Suppressor macrophage treated with lipopolysaccharide for 1 hour (primary cell): ENCODE measurements at places on chromosomes 11 and 22.

DNA sequence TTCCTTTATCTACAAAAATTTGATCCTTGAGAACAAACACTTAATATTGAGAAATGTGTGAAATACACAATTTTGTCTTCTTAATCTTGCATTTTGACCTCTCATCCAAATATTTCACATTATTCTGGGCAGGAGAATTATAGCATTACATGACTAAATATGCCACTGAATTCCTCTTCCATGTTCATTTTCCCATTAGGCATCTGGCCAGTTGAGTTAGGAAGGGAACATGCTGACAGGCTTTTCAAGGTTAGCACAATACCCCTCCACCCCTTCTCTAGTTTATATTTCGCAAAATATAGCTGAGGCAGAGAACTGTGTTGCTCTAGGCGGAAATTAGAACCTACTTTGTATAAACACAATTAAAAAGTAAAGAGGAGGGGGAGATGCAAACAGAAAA, 271.7 kb upstream of the ZC3H12C start:
- no peak for DNase-seq

GRCh38 chr11:121596195-121597155, 143.7 kb upstream of the SORL1-AS1 start:
- no peak for DNase-seq

DNA sequence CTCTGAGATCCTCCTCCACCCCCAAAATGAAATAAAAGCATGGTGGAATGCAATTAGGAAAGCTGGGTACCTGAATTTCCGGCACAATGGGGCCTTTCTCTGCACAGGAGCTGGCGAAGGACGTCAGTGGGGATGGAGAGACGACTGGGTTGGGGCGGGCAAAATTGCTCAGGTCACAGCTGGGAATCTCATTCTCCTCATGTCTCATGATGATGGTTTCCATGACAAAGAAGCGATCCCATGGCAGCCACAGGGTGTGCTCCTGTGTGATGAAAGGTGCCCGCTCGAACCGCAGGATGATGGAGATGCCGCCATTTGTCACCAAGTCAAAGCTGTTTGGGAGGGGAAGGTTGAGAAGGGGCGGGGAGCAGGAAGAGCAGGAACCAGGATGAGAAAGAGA, 157.6 kb upstream of the NARS2 start:
- no peak for DNase-seq

GRCh38 chr11:70735976-70736375, 337.6 kb downstream of the CTTN start:
- no peak for DNase-seq

- no peak for DNase-seq
Measured at GRCh38 chr11:105108247-105108646, 31.3 kb downstream of the CARD18 start.

DNA sequence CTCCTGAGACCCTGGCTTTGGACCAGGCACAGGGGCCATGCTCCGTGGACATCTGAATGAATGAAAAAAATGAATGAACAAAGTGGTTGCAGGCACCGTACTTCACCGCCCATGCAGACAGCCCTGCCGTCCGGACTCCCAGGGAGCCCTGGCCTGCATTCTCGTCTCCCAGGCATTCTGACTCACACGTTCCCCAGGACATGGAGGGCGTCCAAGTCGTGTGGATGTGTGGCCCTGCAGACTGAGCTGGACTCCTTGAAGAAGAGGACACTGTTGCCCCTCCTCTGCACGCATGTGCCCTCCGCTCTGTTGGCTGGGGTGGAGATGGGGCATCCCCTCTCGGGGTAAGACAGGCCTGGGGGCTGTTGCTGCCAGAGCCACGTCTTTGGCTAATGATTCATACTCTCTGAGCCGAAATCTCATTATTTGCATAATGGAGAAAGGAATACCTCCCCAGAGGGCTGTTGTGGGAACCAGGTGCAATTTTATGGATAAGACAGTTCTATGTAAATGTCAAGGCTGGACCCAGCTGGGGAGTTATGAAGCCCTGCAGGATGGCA, 49.7 kb downstream of the RTL6 start:
- no peak for DNase-seq

- DNase-seq: no peak
Measured at GRCh38 chr11:88469561-88470225, 132.2 kb upstream of the CTSC start.

DNA sequence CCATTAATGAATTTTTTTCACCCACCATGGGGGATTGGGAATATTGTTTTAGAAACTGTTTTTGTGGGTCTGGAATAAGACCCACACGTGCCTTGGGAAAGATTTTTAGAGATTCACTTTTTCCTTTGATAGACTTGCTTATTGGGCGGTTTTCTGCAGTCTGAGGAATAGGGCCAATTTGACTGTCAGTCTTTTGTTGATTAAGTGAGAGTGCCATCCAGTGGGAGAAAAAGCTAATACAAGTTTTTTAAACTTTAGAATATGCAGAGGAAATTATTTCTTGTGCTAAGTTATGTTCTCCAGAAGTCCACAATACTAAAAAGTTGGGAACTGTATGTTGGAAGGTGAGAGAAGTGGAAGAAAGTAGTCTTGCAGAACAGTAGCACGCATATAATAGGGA, 56.1 kb downstream of the PRMT3 start:
- peak; percentile 25 for DNase-seq

GRCh38 chr11:61814247-61814957, 2.4 kb downstream of the FADS1 start:
- DNase-seq: peak; percentile 64

- no peak for DNase-seq
Measured at GRCh38 chr22:37157516-37158285, 8.0 kb upstream of the IL2RB start.

GRCh38 chr11:132056689-132057088, 686.3 kb downstream of the NTM start:
- DNase-seq: peak; percentile 79

- DNase-seq: peak; percentile 87
Measured at GRCh38 chr11:124920870-124921609, 2.0 kb downstream of the HEPN1 start.

GRCh38 chr11:95734009-95734572, 55.5 kb downstream of the FAM76B start:
- no peak for DNase-seq

- no peak for DNase-seq
Measured at GRCh38 chr22:47484960-47485569, 722.6 kb downstream of the TBC1D22A start.

GRCh38 chr11:62108017-62108750, 15.6 kb upstream of the INCENP start:
- DNase-seq: peak; percentile 82

DNA sequence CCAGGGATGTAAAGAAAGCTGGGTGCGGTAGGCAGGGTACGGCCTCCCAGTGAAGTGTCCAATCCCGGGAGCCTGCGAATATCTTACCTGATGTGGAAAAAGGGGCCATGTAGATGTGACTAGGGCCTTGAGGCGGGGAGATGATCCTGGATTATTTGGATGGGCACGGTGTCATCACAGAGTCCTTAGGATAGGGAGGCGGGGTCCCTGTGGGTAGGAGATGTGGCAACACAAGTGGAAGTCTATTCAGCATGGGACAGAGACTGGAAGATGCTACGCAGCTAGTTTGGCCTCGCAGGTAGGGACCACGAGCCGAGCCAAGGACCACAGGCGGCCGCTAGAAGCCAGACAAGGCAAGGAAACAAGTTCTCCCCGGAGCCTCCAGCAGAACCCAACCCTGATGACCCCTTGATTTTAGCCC, 46.4 kb upstream of the SHANK2 start:
- no peak for DNase-seq

GRCh38 chr11:36065436-36065835, 121.6 kb downstream of the LDLRAD3 start:
- no peak for DNase-seq

DNA sequence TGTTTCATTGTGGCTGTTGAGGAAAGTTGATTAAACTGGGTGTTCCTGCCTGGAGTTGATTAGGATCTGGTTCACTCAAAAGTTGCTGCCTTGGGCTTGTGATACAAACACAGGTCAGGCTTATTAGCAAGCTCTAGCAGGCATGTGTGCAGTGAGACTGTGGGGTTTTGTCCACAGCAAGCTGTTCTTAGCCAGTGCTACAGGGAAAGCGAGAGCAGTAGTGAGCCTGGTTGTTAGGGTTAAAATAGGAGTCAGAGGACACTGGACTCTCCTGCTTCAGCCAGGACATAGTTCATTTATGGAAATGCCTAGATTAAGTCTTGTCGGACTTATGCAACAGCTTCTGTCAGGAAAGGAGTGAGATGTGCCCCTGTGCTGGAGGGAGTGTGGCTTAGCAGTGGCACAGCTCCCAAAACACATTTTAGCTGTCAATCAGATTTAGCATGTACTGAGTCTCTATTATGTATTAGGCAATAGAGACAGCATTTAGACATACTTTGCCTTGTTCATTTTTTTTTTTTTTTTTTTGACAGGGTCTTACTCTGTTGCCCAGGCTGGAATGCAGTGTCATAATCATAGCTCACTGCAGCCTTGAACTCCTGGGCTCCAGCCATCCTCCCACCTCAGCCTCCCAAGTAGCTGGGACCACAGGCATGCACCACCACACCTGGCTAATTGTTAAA, 8.7 kb downstream of the SNRPD3 start:
- no peak for DNase-seq

GRCh38 chr11:5891216-5891800, 1.7 kb upstream of the OR52E5 start:
- DNase-seq: peak; percentile 13

DNA sequence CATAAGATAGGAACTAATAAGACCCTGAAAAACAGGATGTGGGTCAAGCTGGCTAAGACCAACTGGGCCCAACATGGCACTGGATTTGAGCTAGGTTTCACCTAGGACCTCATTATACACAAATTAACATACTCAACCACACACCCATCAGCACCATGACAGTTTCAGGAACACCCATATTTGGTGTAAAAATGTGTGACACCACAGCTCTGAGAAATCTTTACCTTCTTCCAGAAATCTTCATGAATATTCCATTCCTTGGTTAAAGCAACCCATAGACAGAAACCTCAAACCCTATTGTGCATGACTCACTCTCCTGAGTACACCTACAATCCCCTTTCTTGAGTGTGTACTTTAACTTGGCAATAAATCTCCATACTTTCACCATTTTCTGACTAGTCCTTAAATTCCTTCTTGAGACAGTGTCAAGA, 378.8 kb downstream of the DYNC2H1 start:
- DNase-seq: no peak

- DNase-seq: no peak
Measured at GRCh38 chr11:116439361-116439677, 333.5 kb downstream of the BUD13 start.

DNA sequence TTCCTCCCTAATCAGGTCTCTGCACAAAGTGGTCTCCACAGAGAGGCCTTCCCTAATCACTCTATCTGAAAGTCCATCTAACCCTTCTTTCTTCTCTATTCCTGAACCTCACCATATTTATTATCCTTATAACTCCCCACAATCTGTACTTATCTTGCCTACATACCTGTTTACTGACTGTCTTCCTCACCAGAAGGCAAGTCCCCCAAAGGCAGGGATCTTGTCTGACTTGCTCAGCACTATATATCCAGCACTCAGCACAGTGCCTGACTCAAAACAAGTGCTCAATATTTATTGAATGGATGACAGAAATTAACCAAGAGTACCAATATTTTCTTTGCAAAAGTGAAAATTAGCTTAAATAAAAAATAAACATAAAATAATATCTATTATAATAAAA, 5.5 kb downstream of the DCUN1D5 start:
- DNase-seq: no peak

GRCh38 chr22:17744430-17744829, 29.8 kb downstream of the BID start:
- DNase-seq: no peak

DNA sequence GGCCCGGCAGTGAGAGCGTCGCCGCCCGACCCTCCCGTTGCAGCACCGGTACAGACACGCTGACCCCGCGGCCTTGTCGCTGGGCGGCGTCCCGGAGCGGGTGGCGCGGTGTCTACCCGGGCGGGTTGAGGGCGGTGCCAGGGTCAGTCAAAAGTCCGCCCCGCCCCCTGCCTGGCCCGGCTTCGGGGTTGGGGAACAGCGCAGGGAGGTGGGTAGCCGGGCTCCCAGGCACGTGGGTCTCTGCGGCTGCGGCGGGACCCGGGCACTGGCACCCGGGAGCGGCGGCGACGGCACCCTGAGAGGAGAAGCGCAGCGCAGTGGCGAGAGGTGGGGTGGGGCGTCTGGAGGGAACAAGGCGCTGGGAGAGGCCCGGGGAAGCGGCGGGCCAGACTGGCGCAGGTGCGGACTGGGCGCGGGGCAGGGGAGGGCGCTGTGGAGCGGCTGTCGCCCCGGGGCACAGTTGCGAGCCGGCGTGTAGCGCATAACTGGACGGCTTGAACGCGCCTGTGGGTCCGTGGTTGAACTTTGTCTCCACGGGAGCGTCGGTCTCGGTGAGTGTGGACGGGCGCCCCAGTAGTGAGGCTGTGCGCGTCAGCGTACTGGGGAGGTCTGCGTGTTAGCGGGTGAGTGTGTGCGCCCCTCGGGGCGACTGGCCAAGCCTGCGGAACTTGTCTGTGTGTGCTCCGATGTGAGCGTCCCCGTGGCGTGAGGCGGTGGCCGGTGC, at the start of gene P2RY2:
Gene P2RY2 (plus strand): TSS at position 176 of the 724 bp plus-strand sequence. CDS start 15,879 bp downstream, outside the sequence.
- peak; percentile 75 for DNase-seq

DNA sequence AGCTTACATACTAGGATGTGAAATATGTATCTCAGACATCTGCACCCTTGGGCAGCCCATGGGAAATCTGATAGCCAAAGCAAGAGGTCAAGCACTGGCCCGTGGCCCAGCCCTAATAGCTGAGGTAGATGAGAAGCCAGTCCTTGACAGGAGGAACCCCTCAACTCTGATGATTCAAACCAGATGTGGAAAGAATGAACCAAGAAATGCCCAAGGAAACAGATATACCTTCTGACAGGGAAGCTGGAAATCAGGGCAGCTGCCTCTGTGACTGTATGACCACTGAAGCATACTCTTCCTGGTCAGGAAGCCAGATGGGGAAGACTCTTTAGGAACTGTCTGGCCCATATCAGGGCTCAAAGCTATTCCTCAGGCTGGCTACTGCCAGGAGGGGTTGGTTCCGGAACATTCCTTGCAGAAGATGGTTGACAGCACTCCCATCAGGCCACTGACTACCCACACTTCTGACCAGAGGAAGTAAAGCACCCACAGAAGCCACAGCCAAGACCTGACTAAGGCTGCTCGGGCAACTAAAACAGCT, 124.2 kb downstream of the SWAP70 start:
- DNase-seq: peak; percentile 71

DNA sequence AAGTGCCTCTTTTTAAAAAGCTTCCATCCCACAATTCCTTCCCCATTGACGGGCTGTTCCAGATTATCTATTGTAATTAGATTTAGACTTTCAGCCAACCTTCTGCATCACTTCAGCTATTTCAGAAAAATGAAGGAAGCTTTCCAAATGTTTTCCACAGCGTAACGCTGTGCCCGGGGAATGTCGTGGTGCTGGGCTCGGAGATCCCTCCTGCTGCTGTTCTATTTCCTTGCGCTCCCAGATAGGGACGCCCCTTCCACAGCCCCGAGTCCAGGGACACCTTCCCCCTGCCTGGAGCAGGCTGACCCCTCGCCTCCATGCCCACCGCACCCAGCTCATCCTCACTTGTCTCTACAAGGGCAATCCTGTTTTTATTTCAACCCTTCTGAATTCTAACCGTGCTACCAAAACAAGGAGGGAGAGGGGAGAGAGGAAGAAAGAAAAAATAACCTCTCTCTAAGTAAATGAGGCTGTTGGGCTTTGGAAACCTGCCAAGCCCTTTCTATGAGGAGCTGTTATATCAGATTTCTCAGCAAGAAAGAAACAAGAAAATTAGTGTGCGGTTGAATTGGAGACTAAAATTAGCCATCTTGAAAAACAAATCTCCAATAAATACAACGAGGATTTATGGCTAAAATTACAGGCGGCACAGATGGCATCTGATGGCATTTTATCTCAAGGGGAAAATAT, 366.9 kb downstream of the BRD1 start:
- no peak for DNase-seq
